ENCODE measurements at places on chromosomes 5 and 9.

GRCh38 chr9:89732295-89732938, 127.6 kb downstream of the GADD45G start:
- DNase-seq: no peak

DNA sequence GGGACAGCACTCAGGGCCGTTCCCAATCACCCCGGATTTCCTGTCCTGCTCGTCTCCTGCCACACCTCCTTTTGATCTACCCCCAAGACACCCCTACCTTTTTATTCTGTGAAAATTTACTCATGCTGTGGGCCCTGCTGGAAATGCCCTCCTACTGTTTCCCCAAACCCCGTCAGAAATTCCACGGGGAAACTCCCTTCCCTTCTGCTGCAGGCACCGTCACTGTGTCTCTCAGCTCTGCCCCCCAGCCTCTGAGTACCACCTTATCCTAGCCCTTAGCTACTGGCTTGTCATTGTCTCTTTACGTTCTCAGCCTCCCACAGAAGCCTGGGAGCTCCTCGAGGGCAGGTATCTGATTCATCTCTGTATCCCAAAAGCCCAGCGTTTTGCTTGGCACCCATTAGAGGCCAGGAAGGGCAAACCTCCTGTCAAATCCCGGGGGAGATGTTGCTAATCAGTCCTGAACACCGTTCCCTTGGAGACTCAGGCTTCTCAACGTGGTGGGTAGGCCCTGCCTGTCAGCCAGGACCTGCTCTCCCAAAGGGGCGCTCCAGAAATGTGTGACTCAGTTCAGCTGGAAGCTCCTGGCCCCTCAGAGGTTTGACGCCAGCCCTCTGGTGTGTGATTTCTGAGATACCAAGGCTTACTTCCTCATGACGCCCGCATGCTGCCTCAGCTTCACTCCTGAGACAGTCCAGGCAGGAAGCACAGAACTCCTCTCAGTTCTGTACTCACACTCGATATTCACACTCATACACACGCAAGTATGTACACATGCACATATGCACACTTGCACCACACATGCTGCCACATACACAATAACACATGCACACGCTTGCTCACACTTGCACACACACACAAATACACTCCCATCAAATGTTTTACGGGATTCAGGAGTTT, 50.7 kb upstream of the GRHPR start:
- DNase-seq: no peak

DNA sequence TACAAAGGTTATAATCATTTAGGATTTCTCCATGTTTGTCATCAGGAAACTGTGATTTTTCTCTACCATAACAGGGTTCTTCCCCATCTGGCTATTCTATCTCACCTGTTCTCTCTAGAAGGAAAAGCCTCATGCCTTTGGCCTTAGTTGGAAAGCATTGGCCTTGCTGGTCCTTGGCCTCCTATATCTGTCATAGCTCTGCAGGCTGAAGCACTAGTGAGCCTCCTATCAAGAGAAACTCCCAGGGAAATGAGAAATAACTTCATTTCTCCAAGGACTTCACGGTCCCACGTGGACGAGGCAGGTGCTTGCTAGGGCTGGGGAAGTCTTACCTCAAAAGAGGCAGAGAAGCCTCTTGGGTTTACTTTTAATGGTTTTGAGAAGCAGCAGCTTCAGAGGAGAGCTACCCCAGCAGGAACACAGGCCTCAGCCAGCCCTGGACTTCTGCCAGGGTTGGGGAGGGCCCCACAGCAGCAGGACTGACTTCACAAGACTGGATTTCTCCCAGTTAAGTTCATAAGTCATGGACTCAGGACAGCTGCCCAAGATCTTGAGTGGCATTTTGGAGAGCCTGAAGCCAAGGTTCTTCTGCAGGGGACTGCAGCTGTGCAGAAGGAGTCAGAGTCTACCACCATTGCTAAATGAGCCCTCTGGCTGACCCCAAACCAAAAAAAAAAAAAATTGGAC, 15.8 kb upstream of the PSAT1 start:
- no peak for DNase-seq

- no peak for DNase-seq
These were observed 96.2 kb downstream of the CCDC192 start for GRCh38 chr5:127799293-127799905.

DNA sequence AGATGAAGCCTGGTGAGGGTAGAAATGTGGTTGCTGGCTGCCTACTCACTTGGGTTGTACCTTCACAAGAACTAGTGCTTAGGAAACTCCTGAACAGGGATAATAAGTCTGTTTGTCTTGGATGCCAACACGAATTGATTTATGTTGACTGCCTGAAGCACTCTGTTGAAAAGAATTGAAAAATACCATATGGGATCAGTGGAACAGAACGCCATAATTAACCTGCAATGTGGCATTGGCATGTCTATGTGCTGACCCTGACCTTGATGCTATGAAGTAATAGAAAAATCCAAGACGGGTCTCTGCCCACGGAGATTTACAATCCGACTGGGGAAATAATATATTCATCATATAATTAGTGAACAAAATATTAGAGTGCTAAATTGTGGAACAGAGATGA, 10.5 kb downstream of the LIX1 start:
- DNase-seq: no peak

- no peak for DNase-seq
These were observed 143.5 kb upstream of the C6 start for GRCh38 chr5:41356786-41357185.

DNA sequence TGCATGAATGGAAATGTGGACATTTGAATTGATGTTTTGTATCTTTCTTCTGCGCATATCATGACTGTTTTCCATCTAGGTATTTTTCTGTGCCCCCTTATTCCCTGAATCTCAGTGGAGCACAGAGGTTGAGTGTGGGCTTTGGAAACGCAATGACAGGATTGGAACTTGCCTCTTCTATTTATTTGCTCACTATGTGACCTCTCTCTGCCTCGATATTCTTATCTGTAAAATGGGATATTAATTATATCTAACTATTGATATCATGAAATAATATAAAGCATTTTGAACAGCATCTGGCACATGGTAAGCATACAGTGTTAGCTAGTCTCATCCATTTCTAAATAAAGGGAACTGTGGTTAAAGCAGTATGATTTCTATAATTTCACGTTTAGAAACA, 26.0 kb downstream of the HABP4 start:
- no peak for DNase-seq

DNA sequence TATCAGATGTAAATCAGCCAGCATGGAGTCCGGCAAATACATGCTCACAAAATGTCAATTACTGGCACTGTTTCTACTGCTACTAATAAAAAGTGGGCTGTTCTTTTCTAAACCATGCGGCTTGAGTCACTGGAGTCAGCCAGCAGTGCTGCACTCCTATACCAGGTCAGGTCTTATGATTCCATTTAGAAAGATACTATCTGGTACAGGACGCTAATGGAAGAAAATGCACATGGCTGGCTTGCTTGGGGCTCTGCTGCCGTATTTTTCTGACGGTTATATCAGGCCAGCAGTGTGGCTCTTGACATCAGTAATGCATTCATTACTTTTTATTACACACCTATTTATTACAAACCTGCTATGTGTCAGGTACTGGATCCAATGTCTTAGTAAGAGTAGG, 74.3 kb downstream of the NDFIP1 start:
- DNase-seq: no peak

DNA sequence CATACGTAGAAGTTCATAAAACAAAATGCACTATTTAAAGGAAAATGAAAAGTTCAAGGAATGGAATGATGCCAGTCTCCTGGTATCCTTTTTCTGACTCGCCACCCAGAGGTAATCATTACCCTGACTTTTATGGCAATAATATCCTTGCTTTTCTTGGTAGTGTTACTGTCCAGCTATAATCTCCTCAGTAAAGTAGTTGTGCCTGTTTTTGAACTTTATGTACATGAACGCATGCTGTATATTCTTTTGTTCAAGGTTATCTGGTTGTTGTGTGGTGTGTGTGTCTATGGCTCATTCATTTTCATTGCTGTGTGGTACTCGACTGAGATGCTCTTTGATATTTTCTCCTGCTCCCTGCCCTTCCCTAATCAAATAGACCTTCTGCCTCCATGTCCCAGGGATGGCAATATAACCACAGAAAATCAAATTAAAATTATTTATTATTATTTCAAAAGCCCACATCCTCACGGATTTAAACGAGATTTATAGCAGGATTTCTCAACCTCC, 29.2 kb upstream of the FBP1 start:
- no peak for DNase-seq

GRCh38 chr9:81305561-81306182, 383.7 kb downstream of the TLE1 start:
- DNase-seq: no peak

GRCh38 chr5:99032234-99033013, 103.6 kb upstream of the CHD1 start:
- DNase-seq: peak; percentile 17

- no peak for DNase-seq
These were observed 73.7 kb upstream of the ADAMTS2 start for GRCh38 chr5:179418972-179419371.

DNA sequence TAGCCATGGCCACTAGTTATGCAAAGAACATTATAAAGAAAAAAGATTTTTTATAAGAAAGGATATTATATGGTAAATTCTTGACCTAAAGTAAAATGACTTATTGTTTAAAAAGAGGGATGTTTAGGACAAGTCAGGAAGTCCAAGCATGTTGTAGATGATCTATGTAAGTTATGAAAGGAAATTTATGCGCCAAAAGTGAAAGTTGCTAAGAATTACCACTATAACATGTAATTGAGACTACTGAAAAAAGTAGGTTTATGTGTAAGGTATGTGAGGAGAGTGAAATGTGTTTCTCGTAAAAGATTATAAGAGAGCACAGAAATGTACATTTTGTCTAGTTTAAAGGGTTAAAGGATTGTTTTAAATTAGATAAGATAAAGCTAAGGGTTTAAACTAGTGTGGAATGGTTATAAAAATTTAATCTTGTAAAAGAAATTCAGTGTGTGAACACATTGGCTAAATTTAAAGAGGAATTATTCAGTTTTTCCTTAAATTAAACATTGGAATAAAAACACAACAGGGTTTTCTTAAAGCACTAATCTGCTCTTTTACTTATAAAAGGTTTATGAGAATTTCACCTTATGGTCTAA, 1100.4 kb upstream of the EDIL3 start:
- DNase-seq: no peak

- DNase-seq: no peak
These were observed 60.1 kb downstream of the CDH18 start for GRCh38 chr5:19927919-19928318.

Measured in activated CD4-positive, alpha-beta T cell treated with anti-CD3 and anti-CD28 coated beads, Interleukin-2, amount 50 U/mL, for 24 hours (primary cell).